ENCODE measurements at places on chromosomes 2 and 18.

DNA sequence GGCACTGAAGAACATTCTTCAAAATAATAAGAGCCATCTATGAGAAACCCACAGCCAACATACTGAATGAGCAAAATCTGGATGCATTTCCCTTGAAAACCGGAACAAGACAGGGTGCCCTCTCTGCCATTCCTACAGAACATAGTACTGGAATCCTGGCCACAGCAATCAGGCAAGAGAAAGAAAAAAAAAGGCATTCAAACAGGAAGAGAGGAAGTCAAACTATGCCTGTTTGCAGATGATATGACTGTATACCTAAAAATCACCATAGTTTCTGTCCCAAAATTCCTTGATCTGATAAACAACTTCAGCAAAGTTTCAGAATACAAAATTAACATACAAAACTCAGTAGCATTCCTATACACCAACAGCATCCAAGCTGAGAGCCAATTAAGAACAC is 119.5 kb upstream of the PARD3B start:
- H3K4me3 ChIP-seq = no peak overlapping the region
- DNase-seq = no peak
- H3K27me3 ChIP-seq = no peaks in the 10 kb centered on the region
- no peaks in the 10 kb centered on the region for H3K4me1 ChIP-seq
- no peak overlapping the region for H3K27ac ChIP-seq

DNA sequence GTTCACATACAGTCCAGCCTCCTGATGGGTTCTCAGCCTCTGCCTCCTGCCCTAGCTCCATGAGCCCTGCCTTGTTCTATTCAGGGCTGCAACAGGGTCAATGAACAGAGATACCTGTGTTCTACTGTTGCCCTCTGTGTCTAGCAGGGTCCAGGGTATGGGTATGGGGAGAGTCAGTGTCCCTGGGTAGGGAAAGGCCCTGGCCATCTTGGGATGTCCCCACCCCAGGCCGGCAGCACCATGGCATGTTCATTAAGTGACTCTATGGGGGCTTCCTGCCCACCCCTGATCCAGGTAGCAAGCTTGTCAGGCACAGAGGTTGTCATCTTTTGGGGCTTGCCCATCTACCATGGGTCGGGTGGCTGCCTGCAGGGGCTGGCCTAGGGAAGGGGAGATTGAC is 13.5 kb downstream of the PDE11A start:
- DNase-seq = no peak
- no peaks in the 10 kb centered on the region for H3K4me1 ChIP-seq
- H3K27me3 ChIP-seq = no peaks in the 10 kb centered on the region
- H3K36me3 ChIP-seq = no peaks in the 10 kb centered on the region
- no peak overlapping the region for H3K4me3 ChIP-seq

- H3K27ac ChIP-seq = no peak overlapping the region
- H3K4me3 ChIP-seq = no peak overlapping the region
- no peaks in the 10 kb centered on the region for H3K4me1 ChIP-seq
- H3K36me3 ChIP-seq = no peaks in the 10 kb centered on the region
- no peak for DNase-seq
These were observed 101.8 kb upstream of the RPE start for GRCh38 chr2:209900638-209901037.

- no peaks in the 10 kb centered on the region for H3K27me3 ChIP-seq
- no peak overlapping the region for H3K27ac ChIP-seq
- H3K4me3 ChIP-seq = no peak overlapping the region
- no peaks in the 10 kb centered on the region for H3K4me1 ChIP-seq
- no peaks in the 10 kb centered on the region for H3K36me3 ChIP-seq
These were observed 61.0 kb downstream of the RPL37A start for GRCh38 chr2:216559625-216560156.

GRCh38 chr2:117956036-117956796 is 57.7 kb downstream of the CCDC93 start:
- H3K4me3 ChIP-seq = no peak overlapping the region
- no peaks in the 10 kb centered on the region for H3K4me1 ChIP-seq
- no peak for DNase-seq

- H3K36me3 ChIP-seq = no peaks in the 10 kb centered on the region
- no peaks in the 10 kb centered on the region for H3K4me1 ChIP-seq
- DNase-seq = no peak
- no peak overlapping the region for H3K4me3 ChIP-seq
- no peak overlapping the region for H3K27ac ChIP-seq
- no peaks in the 10 kb centered on the region for H3K27me3 ChIP-seq
These were observed 38.1 kb downstream of the ACOXL start for GRCh38 chr2:110770404-110770958.

DNA sequence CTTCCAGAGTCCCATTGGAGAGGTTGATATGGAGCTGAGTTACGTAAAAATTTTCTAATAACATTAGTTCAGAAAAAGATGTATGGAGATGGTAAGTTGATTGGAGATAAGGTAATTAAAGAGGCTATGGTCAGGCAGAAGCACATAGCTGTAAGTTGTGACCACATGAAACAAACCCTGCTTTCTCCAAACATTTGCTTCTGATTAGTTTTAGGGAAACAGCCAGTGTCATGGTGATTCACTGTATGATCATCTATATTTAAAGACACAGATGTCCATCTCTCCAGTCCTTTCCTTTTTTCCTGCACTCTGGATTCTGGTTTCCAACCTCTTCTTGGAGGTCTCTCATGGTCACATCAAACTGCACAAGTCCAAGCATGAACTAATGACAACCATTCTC is 1550.8 kb upstream of the PIK3C3 start:
- no peak overlapping the region for H3K4me3 ChIP-seq
- H3K36me3 ChIP-seq = no peaks in the 10 kb centered on the region
- no peaks in the 10 kb centered on the region for H3K27me3 ChIP-seq
- no peak overlapping the region for H3K27ac ChIP-seq
- DNase-seq = no peak

- H3K4me3 ChIP-seq = no peak overlapping the region
- no peak for DNase-seq
- H3K27ac ChIP-seq = no peak overlapping the region
- H3K4me1 ChIP-seq = peaks cover 17% of the 10 kb centered on the region
- no peaks in the 10 kb centered on the region for H3K36me3 ChIP-seq
These were observed 135.3 kb downstream of the ACKR3 start for GRCh38 chr2:236704887-236705286.

GRCh38 chr18:63439334-63439733 is 17.1 kb upstream of the VPS4B start:
- no peak overlapping the region for H3K4me3 ChIP-seq
- H3K27me3 ChIP-seq = no peaks in the 10 kb centered on the region
- H3K27ac ChIP-seq = no peak overlapping the region
- no peak for DNase-seq

- H3K4me1 ChIP-seq = no peaks in the 10 kb centered on the region
- H3K36me3 ChIP-seq = no peaks in the 10 kb centered on the region
- no peak for DNase-seq
- no peak overlapping the region for H3K4me3 ChIP-seq
- H3K27me3 ChIP-seq = no peaks in the 10 kb centered on the region
These were observed 76.1 kb upstream of the CAVIN2 start for GRCh38 chr2:191922736-191923651.

DNA sequence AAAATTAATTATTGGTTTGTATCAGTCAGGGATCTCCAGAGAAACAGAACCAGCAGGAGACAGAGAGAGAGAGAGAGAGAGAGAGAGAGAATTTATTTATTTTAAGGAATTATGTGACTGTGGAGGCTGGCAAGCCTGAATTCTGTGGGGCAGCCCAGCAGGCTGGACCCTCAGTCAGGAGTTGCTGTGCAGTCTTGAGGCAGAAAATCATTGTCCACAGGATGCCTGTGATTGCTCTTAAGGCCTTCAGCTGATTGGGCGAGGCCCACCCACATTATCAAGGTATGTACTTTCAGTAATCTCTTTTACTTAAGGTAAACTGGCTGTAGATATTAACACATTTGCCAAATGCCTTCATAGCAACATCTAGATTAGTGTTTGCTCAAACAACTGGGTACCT is 155.3 kb downstream of the SEPTIN10 start:
- no peaks in the 10 kb centered on the region for H3K36me3 ChIP-seq
- H3K4me1 ChIP-seq = no peaks in the 10 kb centered on the region
- H3K27me3 ChIP-seq = no peaks in the 10 kb centered on the region
- no peak overlapping the region for H3K4me3 ChIP-seq
- H3K27ac ChIP-seq = no peak overlapping the region

GRCh38 chr18:77106331-77106730 is 26.3 kb downstream of the MBP start:
- no peaks in the 10 kb centered on the region for H3K36me3 ChIP-seq
- H3K27ac ChIP-seq = no peak overlapping the region
- no peak for DNase-seq
- no peaks in the 10 kb centered on the region for H3K27me3 ChIP-seq
- H3K4me1 ChIP-seq = peaks cover 14% of the 10 kb centered on the region

DNA sequence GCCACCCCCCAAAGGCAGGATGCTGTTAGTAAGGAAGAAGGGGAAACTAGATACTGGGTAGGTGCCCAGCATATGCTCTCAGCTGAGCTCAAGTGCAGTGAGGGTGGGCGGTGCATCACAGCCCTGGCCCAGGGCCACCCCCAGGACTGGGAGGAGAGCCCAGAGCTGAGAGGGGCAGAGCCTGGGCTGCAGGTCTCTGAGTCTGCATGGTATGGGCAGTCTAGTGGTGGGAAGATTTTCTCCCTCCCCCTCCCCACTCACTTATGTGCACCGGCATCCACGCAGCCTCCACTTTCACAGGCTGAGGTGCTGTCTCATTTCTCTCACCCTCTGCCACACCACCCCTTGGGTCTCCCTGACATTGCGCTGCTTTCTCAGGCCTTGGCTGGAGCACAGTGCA is 48.5 kb upstream of the CAB39 start:
- H3K4me3 ChIP-seq = no peak overlapping the region
- H3K27ac ChIP-seq = no peak overlapping the region
- H3K27me3 ChIP-seq = no peaks in the 10 kb centered on the region
- H3K4me1 ChIP-seq = no peaks in the 10 kb centered on the region
